Cardiac septum (tissue), 1 donor: ENCODE measurements at places on chromosomes 6 and 20.
A peak's percentile ranks its signal among the peaks of the same experiment; 100 is the strongest.

GRCh38 chr20:16438100-16438499 lies 135.1 kb downstream of the KIF16B start:
- no peak for DNase-seq

DNA sequence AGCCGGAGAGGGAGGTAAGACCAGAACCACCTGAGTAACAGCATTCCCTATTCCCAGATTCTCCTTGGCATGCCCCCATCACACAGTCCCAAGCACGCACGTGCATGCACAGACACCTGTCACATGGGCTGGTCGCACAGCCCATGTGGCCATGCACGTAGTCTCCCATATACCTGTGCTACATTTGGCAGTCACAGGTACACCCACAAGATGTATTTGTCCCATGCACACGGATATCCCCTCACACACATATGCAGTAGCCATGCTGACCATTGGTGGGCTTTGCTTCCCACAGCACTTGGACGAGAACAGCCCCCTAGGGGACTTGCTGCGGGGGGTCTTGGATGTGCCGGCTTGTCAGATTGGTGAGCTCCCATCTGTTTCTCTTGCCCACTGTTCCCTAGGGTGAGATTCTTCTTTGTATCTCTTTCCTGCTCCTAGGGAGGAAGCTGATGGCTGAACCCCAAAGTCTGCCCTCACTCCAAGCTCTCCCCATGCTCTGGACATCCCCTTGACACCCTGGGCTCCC lies 31.9 kb downstream of the PLCG1 start:
- DNase-seq, result peak; percentile 58

- DNase-seq, result no peak
Measured at GRCh38 chr6:27176096-27176495, 71.4 kb upstream of the PRSS16 start.

DNA sequence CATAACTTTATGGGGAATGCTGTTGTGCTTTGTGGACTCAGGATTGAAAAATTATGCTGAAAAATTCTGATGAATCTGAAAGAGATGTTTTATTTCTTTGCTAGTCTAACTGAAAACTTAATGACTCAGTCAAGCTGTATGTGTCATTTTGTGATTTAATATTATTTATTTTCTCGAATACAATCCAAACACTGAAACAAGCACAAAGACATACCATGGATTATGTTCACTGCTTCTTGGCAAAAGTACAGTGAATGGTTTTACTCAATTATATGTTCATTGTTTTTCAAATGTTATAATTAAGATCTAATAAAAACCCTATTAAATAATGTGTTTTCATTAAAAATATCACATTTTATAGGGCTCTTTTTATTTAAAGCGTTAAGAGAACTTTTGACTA lies 330.6 kb upstream of the EPHA7 start:
- DNase-seq, result no peak

DNA sequence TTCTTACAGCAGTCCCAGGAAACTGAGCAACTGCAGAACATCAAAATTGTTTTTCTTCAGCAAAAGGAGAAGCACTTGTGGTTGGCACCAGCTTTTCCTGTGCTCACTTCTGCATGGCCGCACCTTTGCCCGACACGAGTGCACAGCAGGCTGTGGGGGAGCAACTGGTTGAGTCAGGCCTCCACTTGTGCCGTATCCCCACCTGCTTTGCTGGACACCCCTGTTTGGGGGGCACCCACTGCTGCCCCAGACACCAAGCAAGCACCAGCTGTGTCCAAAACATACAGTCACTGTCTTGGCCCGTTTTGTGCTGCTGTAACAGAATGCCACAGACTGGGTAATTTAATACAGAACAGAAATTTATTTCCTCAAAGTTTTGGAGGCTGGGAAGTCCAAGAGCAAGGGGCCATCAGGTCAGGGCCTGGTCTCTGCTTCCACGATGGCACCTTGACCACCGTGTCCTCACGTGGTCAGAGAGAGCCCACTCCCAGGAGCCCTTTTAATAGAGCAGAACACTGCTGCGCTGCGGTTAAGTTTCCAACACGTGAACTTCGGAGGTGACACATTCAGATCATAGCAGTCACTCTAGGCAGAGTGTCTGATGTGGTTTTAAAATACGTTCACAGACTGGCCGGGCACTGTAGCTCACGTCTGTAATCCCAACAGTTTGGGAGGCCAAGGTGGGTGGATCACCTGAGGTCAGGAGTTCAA lies 8.7 kb upstream of the GMEB2 start:
- no peak for DNase-seq

DNA sequence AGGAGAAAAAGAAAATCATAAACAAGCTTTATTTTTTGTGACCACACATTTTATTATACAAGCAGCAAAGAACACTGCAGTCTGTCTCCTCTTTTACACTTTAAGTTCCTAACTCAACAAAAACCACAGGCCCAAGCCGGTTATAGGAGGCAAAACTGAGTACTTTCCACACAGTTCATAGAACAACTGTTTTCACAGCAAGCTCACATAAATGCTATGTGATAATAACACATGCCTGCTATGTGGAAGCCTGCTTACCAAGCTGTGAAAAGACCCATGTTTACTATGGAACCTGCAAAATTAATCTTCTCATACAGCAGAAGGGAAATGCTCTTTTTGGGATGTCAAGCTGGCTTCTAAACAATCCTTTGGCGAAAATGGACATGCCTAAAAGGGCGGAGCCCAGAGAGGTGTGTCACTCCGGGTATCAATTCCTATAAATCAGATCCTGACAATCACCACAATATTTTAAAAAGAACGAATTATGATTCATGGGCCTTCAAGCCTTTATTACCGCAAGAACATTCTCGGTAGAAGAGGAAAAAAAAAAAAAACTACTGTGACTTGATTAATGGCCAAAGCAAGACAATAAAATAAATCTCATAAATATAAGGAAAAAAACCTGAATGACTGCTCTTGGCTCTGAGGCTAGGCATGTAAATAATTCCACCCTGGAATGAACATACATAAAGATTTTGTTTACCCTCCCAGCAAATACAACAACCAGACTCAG lies 2.6 kb downstream of the TRERF1 start:
- no peak for DNase-seq

GRCh38 chr6:154861825-154862224 lies 128.6 kb downstream of the SCAF8 start:
- no peak for DNase-seq

DNA sequence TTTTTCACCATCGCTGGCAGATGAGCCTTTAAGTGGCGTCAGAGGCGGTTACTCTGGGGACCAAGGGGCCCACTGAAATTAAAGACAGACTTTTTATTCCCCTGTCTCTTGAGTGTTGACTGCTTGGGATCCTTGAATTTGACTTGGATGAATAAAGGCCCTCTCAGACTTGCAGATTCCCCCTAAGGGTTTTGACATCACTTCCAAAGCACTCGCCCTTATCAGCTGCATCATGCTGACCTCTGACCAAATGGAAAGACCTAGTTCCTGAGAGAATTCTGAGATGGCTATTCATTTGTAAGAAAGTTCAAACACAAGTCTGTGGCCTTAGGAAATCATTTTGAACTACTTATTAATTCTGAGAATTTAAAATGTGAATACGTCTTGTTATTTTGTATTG lies 13.5 kb upstream of the MOXD1 start:
- DNase-seq, result no peak

DNA sequence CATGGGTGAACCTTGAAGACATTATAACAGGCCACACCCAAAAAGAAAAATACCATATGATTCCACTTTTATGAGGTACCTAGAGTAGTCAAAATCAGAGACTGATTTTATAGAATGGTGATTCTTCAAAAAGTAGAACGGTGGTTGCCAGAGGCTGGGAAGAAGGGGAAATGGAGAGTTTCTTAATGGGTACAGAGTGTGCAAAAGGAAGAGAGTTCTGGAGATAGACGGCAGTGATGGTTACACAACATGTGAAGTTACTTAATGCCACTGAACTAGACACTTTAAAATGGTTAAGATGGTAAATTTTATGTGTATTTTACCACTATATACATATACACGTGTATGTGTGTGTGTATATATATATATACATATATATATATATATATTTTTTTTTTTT lies 80.8 kb downstream of the PRND start:
- no peak for DNase-seq

- DNase-seq, result peak; percentile 55
Measured at GRCh38 chr6:5112066-5112799, 27.1 kb downstream of the PPP1R3G start.

- DNase-seq, result no peak
Measured at GRCh38 chr6:158226655-158227512, 58.7 kb downstream of the GTF2H5 start.

GRCh38 chr6:42177514-42178364 lies 4.6 kb downstream of the GUCA1A start:
- no peak for DNase-seq

DNA sequence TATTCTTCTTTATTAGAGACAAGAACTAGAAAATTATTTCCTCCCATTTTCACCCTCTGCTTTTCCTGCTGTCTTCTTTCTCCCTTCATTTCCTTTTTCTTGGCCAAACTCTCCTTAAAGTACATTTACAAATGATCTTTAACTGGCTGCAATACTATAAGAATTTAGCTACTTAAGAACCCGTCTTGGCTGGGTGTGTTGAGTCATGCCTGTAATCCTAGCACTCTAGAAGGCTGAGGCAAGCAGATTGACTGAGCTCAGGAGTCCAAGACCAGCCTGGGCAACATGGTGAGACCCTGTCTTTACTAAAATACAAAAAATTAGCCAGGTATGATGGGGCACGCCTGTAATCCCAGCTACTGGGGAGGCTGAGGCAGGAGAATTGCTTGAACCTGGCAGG lies 39.3 kb upstream of the SRPK1 start:
- no peak for DNase-seq

GRCh38 chr6:141562186-141562811 lies 570.4 kb upstream of the GJE1 start:
- DNase-seq, result no peak

GRCh38 chr6:79084693-79085092 lies 6.6 kb upstream of the PHIP start:
- DNase-seq, result no peak

DNA sequence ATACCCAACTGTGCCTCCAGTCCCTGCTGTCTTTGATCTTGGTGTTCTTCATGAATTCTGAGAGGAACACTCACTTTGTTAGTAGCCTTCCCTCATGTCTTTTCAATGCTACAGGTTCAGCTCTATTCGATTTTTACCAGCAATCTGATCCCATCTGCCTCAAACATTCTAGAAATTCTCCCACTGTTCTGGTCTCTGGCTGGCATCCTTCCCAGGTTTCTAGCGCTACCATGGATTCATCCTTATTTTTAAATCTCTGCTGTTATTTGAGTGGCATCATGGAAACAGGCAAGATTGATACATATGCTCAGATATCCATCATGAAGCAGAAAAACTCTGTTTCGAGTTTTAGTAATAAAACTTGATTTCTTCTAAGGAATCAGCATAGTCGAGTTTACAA lies 94.8 kb downstream of the GRM1 start:
- DNase-seq, result no peak

- no peak for DNase-seq
Measured at GRCh38 chr20:21665687-21666446, 39.6 kb upstream of the PAX1 start.

DNA sequence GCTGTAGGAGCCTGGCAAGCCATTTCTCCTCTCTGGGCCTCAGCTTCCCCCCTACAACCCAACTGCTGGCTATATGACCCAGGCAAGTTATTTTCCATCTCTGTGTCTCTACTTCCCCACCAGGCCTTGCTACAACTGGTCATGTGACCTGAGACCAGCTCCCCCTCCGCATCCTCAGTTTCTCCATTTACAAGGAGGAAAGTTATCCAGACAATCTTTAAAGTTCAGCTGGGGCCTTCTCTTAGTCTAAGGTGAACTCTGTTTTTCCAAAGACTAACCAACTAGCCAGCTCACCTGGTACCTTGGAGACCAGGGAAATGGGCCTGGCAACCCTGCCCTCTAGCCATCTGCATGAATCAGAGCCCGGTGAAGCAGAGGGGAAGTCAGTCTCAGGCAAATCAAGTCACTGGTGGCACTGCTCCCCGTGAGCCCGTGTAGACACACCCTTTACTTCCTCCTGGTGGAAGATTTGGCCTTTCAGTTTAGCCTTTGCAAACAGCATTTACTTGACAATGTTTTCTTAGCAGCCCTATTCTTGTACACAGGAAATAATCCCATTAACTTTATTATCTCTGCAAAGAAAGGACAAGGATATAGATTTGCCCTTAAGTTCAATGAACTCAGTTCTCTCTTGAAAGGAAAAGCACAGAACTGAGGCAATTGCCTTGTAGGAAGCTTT lies 157.7 kb downstream of the VEGFA start:
- no peak for DNase-seq

- DNase-seq, result no peak
Measured at GRCh38 chr6:161010418-161010817, 18.8 kb downstream of the MAP3K4 start.

DNA sequence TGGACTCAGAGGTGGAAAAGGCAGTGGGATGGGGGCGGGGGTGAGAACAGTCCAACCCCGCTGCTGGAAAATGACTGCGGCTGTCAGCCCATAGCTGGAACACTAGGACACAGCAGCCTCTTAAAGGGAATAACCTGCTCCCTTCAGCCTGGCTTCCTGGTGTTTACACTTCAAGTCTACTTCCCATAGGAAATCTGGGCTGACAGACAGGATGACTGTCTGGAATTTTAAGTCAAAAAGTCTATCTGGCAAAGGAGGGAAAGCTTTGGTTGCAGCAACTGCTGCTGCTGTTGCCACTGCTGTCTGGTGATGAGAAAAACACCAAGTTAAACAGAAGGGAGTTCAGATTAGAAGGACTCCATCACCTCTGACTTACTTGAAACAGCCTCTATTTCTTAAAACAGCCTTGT lies 44.9 kb downstream of the TNFRSF21 start:
- no peak for DNase-seq

DNA sequence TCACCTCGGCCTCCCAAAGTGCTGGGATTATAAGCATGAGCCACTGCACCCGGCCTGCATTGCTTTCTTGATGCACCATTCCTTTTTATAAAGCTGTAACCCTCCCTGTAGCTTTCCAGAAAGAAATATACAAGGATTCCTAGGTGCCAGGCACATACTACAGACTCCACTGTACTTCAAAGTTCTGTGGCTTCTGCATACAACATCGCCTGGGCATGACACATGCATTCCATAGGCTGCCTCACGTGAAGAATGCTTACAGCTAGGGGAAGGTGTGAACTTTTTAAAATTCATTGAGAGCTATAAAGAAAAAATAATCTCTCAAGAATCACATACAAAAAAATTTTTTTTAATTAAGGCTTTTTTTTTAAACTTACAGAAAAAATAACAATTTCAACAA lies 50.2 kb downstream of the TRAM2 start:
- DNase-seq, result no peak
